ENCODE measurements at places on chromosomes 2 and 18.

DNA sequence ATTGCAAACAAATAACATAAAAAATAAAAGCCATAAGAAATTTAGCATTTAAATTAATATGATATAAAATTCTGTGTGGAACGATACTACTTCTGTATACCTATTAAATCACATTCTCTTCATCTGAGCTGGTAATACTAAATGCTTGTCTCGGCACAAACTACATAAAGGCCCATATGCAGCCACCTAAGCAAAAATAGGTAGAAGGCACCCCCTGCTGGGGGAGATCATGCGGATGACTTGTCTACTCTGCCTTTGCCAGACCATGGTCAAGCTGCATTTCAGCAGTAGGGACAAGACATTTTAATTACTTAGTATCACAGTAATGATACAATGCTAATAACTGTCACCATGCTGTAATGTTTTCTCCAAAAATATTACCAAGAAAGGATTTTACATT is 108.0 kb downstream of the CDH19 start:
- peak; percentile 21 for DNase-seq

DNA sequence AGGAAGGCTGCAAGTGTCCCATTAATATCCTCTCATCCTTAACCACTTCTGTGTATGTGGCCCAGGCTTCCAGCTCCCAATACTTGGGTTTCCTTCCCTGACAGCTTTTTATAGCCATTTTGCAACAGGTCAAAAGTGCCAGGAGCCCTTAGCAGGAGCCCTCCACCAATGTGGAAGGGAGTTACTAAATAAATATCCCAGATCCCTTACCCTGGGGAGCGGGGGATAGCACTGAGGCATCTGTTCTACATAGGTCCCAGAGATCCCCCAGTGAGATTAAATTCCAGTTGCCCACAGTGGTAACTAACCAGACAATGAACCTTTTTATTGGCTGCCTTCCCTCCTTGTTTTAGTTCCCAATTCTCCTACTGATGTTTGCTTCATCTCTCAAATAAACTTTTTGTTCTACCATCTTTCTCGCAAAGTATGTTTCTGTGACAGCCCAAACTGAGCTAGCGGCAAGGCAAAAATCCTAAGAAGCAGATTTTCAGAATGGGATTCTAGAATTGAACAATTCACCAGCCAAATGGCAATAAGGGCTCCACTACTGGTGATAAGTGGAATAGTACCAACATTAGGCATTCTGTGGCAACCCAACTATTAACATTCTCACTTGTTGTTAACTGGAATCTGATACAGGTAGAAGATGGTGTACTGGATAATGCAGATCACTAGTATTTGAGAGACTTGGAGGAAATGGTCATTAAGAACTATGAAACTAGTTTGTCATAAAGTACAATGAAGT is 83.9 kb upstream of the MAPRE2 start:
- DNase-seq = no peak

- no peak for DNase-seq
Measured at GRCh38 chr2:12723736-12724463, 7.2 kb downstream of the TRIB2 start.

- no peak for DNase-seq
Measured at GRCh38 chr2:137870682-137871081, 93.6 kb upstream of the HNMT start.

DNA sequence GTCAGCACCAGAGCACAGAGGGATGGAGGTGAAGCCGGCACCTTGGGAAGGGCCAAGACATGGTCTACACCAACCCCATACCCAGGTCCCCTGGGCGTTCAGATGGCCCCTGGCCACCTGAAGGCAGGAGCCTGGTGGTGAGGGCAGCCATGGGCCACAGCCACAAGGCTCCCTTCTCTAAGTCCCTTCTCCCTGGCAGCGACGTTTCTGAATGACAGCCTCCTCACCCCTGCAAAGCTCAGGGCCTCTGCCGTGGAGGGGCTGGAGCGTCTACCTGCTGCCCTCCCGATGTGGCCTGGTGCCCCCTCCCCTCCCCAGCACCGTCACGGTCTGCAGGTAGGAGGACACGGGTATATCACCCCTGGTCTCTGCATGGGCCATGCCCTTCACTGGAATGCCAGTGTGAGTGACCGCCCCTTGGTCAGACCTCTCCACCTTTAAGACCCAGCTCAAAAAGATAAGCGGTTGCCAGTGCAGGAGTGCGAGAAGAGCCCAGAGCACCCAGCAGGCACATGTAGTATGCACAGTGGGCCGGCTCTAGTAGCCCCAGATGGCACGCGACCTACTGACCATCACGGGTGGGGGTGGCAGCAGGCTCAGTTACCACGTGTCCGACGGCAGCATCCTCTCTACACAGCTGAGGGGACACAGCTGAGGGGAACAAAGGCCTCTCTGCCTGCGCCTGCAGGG is 46.6 kb downstream of the HS6ST1 start:
- no peak for DNase-seq

Data from NCI-H526 treated with DMSO at 0.1 percent for 48 hours (cell line).